Kidney glomerular epithelial cell (primary cell): ENCODE measurements at places on chromosomes 1 and 21.

DNA sequence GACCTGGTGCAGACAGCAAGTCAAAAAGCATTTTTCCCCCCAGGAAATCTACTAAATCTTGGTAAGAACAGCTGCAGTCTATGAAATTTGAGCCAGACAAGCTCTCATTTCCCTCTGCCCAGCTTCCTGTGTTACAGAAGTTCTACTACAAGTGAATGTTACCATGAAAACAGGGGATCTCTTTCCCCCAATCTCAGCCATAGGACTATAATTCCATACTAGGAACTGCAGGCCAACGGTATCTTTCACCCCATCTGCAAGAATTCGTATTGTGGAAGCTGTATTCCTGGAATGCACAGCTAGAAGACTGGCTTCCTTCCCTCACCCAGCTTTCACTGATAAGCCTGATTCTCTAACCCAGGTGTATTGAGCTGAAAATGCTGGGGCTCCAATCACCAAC is 1655.4 kb downstream of the BRINP3 start:
- no peak for DNase-seq

- DNase-seq: no peak
These were observed 149.9 kb upstream of the IGSF21 start for GRCh38 chr1:17957588-17958267.

DNA sequence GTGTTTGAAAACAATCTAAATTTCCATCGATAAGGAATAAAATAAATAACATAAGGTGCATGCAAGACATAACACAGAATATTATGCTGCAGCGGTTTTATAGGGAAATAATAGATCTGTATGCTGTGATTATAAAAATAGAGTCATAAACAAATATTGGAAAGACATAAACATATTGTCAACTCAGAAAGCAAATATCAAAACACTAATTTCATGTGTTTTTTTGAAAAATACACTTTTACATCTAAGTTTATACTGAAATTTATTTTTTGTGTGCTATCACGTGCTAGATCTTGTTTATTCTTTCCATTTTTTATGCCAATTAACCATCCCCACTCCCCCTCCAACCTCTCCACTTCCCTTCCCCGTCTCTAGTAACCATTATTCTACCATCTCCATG is 9.4 kb downstream of the OR6K3 start:
- no peak for DNase-seq

- DNase-seq: no peak
These were observed 276.3 kb upstream of the GJB5 start for GRCh38 chr1:34478515-34479076.

- DNase-seq: no peak
These were observed 9.2 kb upstream of the H6PD start for GRCh38 chr1:9225411-9225785.

DNA sequence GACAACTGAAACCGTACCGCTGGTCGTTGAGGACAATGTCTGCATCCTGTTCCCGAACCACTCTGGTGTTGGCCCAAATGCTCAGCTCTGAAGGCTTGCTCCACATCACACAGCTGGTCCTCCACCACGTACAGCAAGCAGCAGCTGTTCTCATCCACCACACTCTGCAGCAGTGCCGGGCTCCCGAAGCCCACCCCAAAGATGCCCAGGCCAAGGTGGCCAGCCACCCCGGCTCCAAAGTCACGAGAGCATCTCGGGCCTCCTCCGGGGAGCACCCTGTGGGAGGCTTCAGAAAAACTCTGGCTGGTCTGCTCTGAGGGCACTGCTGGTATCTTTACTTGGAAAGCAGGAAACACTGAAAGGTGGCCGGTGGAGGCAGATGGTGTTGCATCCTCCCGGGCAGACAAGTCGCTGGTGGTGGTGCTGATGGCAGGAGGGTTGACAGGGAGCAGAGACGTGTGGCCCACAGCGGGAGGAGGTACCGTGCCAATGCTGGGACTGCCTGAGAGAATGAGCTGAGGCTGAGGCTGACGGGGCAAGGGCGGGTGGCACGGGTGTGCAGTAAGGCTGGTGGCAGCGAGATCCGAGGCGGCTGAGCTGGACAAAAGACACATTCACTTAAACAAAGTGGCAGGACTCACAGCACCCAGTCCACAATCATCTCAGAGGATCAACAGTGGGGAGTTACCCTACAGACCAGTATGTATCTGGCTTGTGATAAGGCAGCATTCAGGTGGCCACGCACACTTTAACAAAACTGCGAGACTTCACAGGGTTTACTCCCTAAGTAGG is 6.5 kb upstream of the CCDC27 start:
- no peak for DNase-seq

DNA sequence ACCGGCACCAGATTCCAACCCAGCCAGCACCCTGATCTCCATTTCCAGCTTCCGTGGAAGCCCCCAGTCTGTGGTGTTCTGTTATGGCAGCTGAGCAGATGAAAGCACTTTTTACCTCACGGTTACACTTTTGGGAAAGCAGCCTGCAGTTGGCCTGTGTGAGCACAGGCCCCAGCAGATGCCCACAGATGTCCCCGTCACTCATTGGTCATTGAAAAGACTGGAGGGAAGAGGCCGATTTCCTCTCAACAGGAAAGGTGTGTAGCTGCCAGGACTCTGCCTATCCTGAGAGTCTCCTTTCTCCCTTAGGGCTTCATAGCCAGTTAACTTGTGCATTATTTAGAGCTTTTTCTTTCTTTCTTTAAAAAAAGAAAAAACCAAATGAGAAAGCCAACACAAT is 123.0 kb downstream of the PCBP3 start:
- DNase-seq: no peak

- DNase-seq: no peak
These were observed 9.0 kb upstream of the GPR137B start for GRCh38 chr1:236133339-236133738.

GRCh38 chr1:39788758-39789570 is at the start of gene BMP8B:
TSS of gene BMP8B (minus strand) at chr1:39788865. CDS start at chr1:39788485, 380 bp downstream.
- DNase-seq: no peak

DNA sequence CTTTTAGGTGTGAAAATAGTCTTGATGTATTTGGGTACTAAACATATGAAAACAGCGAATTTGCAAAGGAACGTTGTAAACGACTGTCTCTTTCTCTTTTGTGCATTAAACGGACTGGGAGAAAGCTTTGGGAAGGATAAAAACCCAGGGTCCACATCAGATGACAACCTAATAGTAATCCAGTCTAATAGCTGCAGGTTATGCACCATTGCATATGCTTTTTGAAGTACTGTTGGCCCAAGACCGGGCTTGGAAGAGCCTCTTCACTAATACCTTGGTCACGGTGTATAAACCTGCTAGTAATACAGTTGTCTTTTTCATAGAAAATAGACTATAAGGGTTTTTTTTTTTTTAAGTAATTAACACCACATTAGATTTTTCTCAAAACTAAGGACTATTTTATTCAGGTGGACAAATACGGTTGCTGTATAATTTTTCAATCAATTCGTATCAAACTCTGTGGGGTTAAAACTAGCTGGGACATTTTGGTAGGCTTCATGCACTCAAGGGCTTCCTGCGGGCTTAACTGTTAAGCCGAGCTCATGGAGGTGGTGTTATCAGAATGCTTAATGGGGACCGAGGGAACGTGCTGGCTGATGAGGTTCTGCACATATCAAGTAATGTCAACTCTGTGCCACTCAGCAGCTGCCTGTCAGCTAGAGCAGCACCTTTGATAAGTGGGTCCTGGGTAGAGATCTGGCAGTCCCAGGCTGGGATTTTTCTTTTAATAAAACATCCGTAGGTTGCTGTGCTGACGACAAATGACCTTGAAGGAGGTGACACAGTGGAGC is 2.1 kb downstream of the RYR2 start:
- DNase-seq: no peak

GRCh38 chr1:45569571-45569961 is 14.3 kb upstream of the NASP start:
- DNase-seq: no peak

DNA sequence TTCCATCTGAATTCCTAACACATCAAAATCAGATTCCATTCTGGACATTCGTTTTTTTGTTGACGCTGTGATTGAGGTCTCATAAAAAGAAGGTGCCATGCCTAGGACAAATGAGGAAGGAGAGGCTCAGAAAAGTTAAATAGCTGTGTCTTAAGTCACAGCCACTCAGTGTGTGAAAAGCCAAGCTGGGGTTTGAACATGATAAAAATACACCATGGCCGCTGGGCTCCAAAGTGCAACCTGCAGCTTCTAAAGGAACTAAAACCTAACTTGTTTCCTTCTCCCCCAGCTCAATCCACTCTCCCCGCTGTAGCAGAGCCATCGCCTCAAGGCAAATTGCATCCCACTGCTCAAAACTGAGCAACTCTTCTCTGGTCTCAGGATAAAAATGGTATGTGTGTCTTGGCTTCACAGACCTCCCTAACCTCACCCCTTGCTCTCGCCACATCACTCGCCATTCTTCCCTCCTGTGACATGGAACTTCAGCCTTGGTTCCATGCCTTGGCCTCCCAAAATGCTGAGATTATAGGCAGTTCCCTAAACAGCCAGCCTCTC is 22.1 kb upstream of the FAM20B start:
- no peak for DNase-seq

- peak; percentile 10 for DNase-seq
These were observed 4.0 kb upstream of the ZBTB18 start for GRCh38 chr1:244046907-244047611.

- DNase-seq: no peak
These were observed 24.4 kb downstream of the ALG14 start for GRCh38 chr1:95048317-95048716.

DNA sequence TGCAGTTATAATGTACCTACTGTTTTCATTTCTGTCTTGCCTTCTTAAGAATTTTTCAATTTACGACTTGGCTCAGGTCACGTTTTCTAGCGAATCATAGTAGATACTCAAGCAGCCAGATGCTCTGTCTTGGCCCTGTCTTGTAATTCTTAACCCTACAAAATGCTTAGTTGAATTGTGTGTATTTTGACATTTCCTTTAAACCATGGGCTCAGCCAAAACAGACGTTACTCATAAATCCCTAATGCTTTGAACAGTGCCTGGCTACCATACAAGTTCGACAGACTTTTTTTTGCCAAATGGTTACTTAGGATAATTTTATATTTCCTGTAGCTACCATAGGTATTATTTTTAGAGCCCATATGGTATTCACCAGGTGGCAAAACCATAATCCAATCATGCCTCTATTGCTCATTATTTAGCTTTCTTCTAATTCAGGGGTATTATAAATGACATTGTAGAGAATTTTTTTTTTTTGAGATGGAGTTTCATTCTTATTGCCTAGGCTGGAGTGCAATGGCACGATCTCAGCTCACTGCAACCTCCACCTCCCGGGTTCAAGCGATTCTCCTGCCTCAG is 54.3 kb downstream of the KCNK1 start:
- no peak for DNase-seq

- DNase-seq: no peak
These were observed 186.5 kb upstream of the KCTD3 start for GRCh38 chr1:215380566-215380965.

DNA sequence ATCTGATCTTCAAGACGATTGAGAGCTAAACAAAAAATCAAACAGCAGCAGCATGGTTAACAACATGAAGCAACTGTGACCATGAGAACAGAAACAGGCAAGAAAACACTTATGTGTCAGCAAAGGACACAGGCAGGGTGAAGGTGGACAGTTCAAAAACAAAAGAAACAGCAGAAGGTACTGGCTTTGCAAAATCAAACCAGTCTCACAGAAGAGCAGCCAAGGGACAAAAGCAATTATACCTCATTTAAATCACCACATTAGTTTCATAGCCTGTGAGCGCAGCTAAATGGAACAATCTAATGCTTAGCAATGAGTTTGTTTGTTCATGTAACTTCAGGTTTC is 59.1 kb downstream of the CAPN2 start:
- DNase-seq: peak; percentile 91

- no peak for DNase-seq
These were observed 17.2 kb upstream of the OLIG2 start for GRCh38 chr21:33008333-33009051.

DNA sequence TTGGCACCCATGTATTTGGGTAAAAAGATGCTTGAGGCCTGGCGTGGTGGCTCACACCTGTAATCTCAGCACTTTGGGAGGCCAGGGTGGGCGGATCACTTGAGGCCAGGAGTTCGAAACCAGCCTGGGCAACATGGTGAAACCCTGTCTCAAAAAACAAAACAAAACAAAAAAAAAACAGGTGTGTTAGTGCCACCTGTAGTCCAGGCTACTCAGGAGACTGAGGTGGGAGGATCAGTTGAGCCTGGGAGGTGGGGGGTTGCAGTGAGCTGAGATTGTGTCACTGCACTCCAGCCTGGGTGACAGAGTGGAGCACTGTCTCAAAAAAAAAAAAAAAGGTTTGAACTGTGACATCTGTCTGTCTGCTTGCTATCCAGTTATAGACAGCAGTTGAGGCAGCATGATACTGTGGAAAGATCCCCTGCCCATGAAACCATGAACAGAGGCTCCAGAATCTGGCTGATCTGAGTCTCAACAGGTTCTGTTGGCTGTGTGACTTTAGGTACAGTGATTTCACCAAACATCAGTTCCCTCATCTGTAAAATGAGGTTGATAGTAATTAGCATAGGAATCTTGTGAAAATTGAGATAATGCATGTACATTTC is 5.7 kb downstream of the DYRK1A start:
- DNase-seq: no peak

- DNase-seq: no peak
These were observed 326.3 kb downstream of the TBX15 start for GRCh38 chr1:118661769-118662320.

- DNase-seq: no peak
These were observed 371.8 kb downstream of the HHAT start for GRCh38 chr1:210700511-210700910.

- peak; percentile 53 for DNase-seq
These were observed 9.6 kb downstream of the RAB42 start for GRCh38 chr1:28601696-28602095.

DNA sequence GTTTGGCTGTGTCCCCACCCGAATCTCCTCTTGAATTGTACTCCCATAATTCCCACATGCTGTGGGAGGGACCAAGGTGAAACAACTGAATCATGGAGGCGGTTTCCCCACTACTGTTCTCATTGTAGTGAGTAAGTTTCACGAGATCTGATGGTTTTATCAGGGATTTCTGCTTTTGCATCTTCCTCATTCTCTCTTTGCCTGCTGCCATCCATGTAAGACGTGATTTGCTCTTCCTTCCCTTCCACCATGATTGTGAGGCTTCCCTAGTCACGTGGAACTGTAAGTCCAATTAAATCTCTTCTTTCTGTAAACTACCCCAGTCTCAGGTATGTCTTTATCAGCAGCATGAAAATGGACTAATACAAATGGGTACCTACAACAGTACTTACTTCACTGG is 73.5 kb downstream of the PIK3R3 start:
- DNase-seq: no peak

DNA sequence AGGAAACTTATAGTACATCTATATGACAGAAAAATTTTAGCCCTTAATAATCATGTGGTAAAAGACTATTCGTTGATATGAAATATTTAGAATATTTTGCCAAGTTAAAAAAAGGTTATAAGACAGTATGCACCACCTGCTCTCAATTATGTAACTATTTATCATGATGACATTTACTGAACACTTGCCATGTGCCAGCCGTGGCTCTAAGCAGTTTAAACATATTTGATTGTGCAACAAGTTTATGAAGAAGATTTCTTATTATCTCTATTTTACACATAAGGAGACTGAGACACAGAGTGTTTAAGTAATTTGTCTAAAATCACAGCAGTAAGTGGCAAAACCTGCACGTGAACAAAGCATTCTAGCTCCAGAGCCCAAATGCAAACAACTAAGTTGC is 199.3 kb upstream of the JUN start:
- no peak for DNase-seq
